ENCODE measurements at places on chromosomes 3 and 15.

GRCh38 chr3:48092270-48092669 lies 76.1 kb upstream of the MAP4 start:
- DNase-seq: no peak

DNA sequence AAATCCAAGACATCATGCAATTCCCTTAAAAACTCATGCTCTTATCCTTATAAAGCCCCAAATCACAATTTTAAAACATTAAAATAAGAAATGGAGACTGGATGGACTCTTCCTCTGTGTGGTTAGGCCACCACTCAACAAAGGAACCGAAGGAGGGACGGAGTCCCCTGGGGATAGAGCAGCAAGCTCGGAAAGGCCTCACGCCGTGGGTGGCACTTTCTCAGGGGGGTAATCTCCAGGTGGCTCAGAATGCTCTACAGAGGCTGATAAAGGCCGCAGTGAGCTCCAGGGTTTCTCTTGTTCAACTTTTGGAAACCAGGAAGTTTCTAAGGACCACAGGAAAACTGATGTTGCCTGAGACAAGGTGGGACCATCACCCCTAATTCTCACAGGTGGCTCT lies 23.2 kb downstream of the CCR9 start:
- DNase-seq: no peak

- no peak for DNase-seq
These were observed 4.2 kb upstream of the SH2D7 start for GRCh38 chr15:78087951-78088772.

GRCh38 chr3:51362476-51362875 lies 22.6 kb upstream of the MANF start:
- DNase-seq: no peak

GRCh38 chr15:68650901-68651709 lies 72.3 kb downstream of the CORO2B start:
- peak; percentile 13 for DNase-seq

DNA sequence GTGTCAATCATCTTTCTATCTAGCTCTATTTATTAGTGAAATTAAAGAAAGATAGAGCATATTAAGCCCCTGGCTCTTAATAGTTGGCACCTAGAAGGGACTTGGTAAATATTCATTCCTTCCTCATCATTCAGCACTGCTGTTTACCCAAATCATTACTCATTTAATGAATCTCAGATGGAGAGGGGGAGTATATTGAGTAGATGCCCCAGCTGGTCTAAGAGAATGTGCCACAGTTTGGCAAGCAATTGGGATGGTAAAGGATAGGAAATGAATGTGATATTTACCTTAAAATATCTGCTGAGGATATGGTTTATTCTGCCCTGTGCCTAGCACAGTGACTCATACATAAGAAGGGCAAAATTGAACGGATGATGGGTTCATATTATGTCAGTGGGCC lies 6.0 kb downstream of the IL1RAP start:
- no peak for DNase-seq

- DNase-seq: no peak
These were observed 245.4 kb upstream of the TPM1 start for GRCh38 chr15:62797171-62797570.

DNA sequence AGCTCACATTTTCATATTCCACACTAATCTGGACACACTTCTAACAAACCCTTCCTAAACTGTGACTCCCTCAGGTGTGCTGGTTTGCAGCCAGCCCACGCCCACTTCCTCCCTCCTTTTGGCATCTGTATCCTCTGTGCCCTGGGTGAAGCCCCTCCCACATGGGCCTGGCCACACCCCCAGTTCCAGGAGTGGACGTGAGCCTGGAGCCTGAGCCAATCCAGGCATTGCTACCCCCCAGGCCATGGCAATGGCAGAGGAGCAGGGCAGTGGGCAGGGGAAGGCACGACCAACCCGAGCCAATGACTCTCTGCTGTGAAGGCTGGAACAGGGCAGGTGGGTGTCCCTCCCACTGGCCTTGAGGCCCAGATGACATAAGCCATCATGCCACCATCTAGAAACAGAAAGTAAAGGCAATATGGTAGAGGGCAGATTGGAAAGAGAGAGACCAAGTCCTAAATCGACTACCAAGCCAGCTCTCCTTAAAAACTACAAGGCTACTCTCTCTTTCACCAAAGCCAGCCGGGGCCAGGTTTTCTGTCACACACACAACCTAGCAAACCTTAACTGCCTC lies 18.6 kb downstream of the FAM174B start:
- DNase-seq: no peak

DNA sequence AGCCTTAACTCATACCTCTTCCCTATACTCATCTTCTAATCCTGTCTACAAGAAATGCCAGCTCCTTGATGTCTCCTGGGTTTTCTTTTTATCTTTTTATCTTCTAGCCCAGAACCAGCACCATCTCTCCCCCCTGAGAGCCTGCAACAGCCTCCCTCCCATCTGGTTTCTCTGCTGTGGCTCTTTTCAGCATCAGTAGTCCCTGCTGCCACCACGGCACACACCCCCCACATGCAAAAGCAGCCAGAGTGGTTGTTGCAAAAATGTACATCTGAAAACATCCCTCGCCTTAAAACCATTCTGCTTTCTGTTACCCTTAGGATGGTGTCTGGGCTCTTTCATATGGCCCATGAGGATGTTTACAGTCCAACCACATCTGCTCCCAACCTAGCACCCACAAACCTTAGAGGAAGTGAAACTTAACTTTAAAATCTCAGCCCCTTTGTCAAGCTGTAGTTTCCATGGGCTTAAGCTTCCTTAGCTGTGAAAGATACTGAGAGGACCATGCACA lies 775 bp downstream of the TTC21A start:
- DNase-seq: no peak

DNA sequence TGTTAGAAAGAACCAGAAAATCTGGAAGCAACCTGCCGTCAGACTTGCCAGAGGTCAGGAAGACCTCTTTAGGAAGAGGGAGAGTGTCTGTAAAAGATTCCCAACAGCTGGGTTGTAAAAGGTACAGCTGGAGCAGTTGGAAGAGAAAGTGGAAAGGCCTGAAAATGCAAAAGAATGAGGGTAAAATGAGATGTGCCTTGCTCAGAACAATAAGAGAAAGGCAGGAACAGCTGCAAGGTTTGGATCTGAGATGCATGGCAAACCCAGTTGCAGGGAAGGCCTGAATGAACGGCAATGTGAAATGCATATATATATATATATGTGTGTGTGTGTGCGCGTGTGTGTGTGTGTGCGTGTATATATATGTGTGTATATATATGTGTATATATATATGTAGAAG lies 88.1 kb downstream of the ZIC1 start:
- no peak for DNase-seq

DNA sequence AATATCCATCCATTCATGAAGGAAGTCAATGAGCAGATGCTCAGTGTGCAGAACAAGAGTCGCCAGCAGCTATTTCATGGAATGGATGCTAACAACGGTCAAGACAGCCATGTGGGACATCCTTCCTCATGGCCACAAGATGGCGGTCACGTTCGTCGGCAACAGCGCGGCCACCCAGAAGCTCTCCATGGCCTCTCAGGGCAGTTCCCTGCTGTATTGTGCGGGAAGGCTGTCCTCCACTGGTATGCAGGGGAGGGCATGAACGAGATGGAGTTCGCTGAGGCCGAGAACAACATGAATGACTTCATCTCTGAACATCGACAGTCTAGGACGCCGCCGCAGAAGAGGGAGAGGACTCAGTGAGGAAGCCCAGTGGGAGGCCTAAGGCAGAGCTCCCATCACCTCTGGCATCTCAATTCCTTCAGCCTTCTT lies 208.3 kb downstream of the TJP1 start:
- DNase-seq: no peak

DNA sequence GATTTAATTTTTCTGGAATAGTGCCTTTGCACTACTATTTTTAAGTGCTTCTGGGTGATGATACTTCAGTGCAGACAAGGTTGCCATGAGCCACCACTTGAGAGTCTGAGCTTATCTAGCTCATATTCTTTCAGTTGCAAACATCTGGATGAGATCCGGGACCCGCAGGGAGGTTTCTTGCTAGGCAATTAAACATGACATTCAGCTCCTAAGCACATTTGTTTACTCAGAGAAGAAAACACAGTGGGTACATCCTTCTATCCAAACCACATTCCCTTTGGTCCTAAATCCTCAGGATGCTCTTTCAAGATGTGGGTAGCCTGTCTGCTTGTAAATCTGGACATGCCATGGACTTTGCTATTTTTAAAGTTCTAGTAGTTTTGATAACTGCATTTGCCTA lies 12.0 kb downstream of the PLSCR1 start:
- DNase-seq: no peak

DNA sequence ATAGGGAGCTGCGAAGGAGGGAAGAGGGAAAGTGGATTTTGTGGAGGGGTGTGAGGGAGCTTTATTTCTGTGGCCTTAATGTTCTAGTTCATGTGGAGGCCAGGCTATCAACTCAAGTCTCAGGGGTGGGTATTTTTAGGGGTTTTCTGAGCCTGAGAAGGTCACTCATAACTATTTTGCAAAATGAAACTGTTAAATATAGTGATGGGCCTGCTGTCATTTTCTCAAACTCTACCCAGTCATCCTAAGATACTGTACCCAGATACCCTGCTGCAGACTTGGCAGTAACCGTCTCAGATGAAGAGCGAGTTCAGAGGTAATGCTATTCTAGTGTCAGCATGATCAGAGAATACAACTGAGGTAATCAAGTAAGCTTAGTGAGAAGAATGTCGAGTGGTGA lies 545.0 kb upstream of the TBL1XR1 start:
- no peak for DNase-seq

DNA sequence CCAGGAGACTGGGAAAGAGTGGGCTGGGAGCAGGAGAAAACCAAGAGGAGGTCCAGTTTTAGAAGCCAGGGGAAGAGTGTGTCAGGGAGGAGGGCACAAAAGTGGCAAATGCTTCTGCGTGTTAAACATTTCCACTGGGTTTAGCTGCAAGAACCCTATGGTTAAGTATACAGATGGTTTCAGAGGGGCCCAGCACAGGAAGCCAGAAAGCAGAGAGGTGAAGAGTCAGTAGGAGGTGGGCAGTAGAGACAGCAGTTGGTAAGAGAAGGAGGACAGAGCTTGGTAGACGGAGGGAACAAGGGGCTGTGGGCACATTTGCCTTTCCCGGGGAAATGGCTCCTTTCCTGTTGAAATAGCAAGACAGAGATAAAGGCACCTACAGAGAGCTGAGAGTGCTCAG lies 133.8 kb downstream of the EPHB1 start:
- DNase-seq: no peak

DNA sequence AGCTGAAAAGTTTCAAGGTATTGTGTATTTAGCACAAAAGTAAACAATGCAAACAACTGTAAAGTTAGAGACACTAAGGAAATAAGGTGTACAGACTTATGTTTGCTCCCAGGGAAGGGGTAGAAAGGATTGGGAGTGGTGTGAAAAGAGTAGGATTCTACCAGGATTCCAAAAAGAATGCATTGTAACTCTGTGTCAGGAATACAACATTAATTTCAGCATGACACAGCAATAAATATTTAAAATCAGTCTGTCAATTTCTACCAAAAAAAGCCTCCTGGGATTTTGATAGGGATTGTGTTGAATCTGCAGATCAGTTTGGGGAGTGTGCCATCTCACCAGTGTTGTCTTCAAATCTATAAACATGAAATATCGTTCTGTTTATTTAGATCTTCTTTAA lies 73.4 kb downstream of the LRRC28 start:
- DNase-seq: no peak

GRCh38 chr15:40852529-40852928 lies 8.7 kb downstream of the SPINT1 start:
- DNase-seq: no peak

DNA sequence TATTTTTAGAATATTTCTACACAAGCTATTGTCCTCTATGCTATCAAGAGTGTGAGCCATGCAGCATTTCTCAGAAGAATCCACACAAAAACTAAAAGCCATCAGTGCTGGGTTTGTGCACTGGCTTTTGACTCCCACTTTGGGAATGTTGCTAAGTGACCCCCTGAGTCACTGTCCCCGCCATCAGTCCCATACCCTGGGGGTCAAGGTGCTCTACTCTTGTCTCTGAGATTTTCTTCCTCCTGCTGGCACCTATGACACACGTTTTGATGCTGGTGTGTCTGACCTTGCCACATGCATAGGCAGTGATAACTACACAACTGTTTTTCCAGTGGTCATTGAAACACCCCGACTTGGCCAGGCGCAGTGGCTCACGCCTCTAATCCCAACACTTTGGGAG lies 19.8 kb downstream of the CMTM7 start:
- DNase-seq: no peak

DNA sequence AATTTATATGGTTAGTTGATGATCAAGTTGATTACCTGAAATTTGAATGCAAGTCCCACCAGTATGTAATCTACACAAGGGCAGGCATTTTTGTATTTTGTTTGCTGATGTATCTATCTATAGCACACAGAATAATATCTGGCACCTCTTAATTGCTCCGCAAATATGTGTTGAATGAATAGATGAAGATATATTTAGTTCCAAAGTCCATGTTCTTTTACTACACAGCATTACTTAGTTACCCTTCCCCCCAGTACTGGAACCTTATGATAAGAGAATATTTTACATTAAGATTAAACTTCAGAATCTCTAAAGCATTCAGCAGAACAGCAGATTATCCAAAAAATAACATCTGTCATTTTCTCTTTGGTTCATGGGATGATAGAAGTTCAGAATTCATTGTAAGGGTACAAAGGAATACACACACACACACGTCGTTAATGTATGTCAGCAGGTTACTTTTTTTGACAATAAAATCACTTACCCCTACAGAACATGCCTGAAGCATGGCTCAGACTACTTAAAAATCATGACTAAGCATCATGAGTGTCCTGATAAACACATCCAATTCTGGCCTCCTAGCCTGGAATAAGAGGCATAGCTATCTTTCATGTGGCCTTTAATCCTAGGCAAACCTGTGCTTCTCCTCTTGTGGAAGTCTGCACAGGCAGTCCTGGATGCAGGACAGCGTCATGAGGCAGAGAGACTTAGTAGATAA lies 148.9 kb upstream of the TBC1D5 start:
- DNase-seq: no peak

DNA sequence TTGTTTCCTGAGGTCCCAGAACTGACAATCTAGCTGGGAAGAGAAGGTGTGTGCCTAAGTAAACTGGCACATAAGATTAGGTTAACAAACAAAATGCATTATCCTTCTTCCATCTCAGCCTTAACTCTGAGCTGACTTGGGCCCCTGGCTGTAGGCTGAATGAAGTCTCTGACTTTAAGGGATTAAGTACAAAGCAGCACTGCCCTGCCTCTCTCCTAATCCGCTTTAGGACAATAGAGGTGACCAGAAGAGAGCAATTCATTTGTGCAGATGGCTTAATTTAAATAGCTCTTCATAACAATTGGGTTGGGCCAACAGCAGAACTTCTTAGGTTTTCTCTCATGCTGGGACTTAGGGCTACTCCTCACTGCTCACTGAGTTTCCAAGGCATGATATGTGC lies 181.6 kb upstream of the SOX14 start:
- DNase-seq: no peak
